ENCODE measurements at places on chromosomes 3 and 15. TPM values are rescaled to one million over a fixed set of nuclear protein-coding genes. Genes with fewer than 3 reads are reported as not detected.

Gene GABPB1
- total RNA-seq = 35.4 TPM

Gene C2CD4A
- 0.12 TPM for total RNA-seq

Gene CDCP1
- 1.1 TPM for total RNA-seq

Gene PLAAT1
- total RNA-seq = 76.3 TPM

Gene MAGI1
- 55.4 TPM for total RNA-seq

Gene DUOX1
- 5.7 TPM for total RNA-seq

Gene ANKDD1A
- 34.9 TPM for total RNA-seq

Gene ZCWPW2
- 5.2 TPM for total RNA-seq

Gene KBTBD8
- total RNA-seq = 10.0 TPM

Gene SOX14
- total RNA-seq = not detected

Gene C3orf49
- 0.63 TPM for total RNA-seq
